Central memory CD8-positive, alpha-beta T cell (primary cell): ENCODE measurements at places on chromosomes 5 and 9.

- no peak for DNase-seq
Observed at GRCh38 chr5:113678924-113679575, 165.6 kb downstream of the YTHDC2 start.

DNA sequence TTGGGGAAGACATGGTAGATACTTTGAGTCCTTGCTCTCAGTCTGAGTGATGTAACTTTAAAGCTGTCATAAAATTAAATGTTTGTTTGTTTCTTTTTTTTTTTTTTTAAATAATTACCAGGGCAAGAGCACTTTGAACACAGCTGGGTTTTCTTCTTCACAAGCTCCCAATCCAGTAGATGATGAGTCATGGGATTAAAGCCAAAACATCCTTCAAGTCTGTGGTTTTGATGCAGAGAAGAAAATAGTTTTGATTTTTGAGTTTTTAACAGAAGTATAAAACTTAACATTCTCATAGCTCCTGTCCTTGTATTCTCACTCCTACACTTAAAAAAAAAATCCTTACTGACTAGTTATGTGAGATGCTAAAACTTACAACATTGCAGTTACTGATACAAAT lies 34.8 kb upstream of the IL31RA start:
- DNase-seq = no peak

GRCh38 chr9:27212191-27212590 lies 84.8 kb downstream of the EQTN start:
- DNase-seq = no peak

DNA sequence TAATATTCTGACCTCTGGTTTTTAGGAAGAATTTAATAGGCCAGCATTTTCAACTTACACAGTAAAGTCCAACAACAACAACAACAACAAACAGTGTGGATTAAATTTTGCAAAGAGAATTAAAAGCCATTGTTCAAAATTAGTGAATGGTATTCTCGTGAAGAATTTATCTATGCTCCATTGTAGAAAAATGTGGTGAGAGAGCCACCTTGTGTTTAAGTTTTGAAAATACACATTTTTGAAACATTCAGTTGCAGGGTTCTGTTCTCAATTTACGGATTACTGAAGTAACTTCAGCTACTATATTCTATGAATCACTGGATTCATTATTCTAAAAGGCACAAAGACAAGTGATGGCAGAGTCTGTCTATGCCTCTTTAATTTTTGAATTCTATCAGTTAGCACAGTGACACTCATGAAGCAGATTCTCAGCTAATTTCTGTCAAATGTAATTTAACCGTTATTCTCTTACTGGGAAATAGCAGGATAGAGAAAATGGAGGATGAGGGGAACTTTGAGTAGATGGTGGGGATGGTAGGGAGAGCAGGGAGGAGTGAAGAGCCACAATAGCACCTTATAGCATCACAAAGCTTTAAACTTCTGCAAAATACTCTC lies 11.0 kb downstream of the CCDC152 start:
- no peak for DNase-seq

- no peak for DNase-seq
Observed at GRCh38 chr9:137611623-137612609, 6.4 kb downstream of the ARRDC1 start.
